Chondrocyte (in vitro differentiated cells): ENCODE measurements at places on chromosomes 6 and 20. TPM values are rescaled to one million over a fixed set of nuclear protein-coding genes. Genes with fewer than 3 reads are reported as not detected.

The RIMS4 gene
- 1.4 to 2.1 TPM (median 1.7 TPM) in 3 replicates for total RNA-seq

The EYA2 gene
- 0.23 to 0.32 TPM in 2 of 3 replicates, not detected in the other for total RNA-seq

The CDH4 gene
- total RNA-seq = 0.48 to 1.1 TPM (median 0.99 TPM) in 3 replicates

The RWDD2A gene
- 6.4 to 7.8 TPM (median 6.5 TPM) in 3 replicates for total RNA-seq

The FAM217A gene
- total RNA-seq = not detected in 3 replicates

The PEX3 gene
- 13.0 to 22.7 TPM (median 13.2 TPM) in 3 replicates for total RNA-seq

The EPHA7 gene
- 55.4 to 83.5 TPM (median 55.4 TPM) in 3 replicates for total RNA-seq

The METTL24 gene
- total RNA-seq = 0.62 to 0.67 TPM in 2 of 3 replicates, not detected in the other

The PSORS1C2 gene
- not detected in 3 replicates for total RNA-seq

The IL17F gene
- total RNA-seq = not detected in 3 replicates

The LRRN4 gene
- total RNA-seq = not detected in 3 replicates

The DEF6 gene
- 0.82 to 1.1 TPM (median 0.82 TPM) in 3 replicates for total RNA-seq

The C20orf141 gene
- total RNA-seq = not detected in 3 replicates

The XKR7 gene
- 0.02 TPM in 1 of 3 replicates, not detected in the others for total RNA-seq

The PNRC1 gene
- 104 to 115 TPM (median 111 TPM) in 3 replicates for total RNA-seq

The SNAP91 gene
- 0.15 to 0.23 TPM (median 0.20 TPM) in 3 replicates for total RNA-seq

The POM121L2 gene
- total RNA-seq = not detected in 3 replicates

The RBM24 gene
- 10.1 to 13.1 TPM (median 10.8 TPM) in 3 replicates for total RNA-seq

The RNF144B gene
- total RNA-seq = 9.6 to 11.2 TPM (median 10.2 TPM) in 3 replicates

The CLDN20 gene
- total RNA-seq = not detected in 3 replicates

The BEND6 gene
- total RNA-seq = 8.9 to 15.8 TPM (median 10.9 TPM) in 3 replicates

The HEY2 gene
- total RNA-seq = 17.6 to 43.0 TPM (median 41.2 TPM) in 3 replicates

The TOX2 gene
- 0.12 to 0.18 TPM in 2 of 3 replicates, not detected in the other for total RNA-seq

The LTV1 gene
- 15.0 to 22.6 TPM (median 15.4 TPM) in 3 replicates for total RNA-seq

The CLPSL1 gene
- total RNA-seq = not detected in 3 replicates

The SMOC2 gene
- 56.3 to 148 TPM (median 145 TPM) in 3 replicates for total RNA-seq

The KCNK15 gene
- total RNA-seq = 0.59 to 1.6 TPM (median 0.77 TPM) in 3 replicates

The COL12A1 gene
- total RNA-seq = 1,995 to 2,753 TPM (median 2,073 TPM) in 3 replicates

The PRSS35 gene
- total RNA-seq = 61.6 to 200 TPM (median 197 TPM) in 3 replicates

The FRK gene
- total RNA-seq = 0.60 to 1.1 TPM (median 1.1 TPM) in 3 replicates
